ENCODE measurements at places on chromosomes 3 and 15.

DNA sequence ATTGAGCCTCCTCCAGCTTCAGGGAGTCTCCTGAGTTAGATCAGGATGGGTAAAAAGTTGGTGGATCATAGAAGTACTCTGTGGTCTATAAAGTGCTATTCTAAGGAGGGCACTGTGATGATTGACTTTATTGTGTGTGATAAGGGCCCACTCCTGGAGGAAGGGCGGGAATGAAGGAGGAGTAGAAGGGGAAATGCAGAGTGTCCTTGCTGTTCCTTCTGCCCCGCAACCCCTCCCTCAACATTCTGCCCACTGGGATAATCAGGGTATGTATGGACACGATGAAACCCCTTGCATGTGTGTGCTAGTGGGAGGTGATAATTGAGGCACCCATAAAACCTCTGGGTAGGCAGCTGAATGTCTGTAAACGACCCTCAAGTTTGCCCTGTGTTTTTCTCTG is 66.2 kb downstream of the CLDN11 start:
- no peak for DNase-seq

DNA sequence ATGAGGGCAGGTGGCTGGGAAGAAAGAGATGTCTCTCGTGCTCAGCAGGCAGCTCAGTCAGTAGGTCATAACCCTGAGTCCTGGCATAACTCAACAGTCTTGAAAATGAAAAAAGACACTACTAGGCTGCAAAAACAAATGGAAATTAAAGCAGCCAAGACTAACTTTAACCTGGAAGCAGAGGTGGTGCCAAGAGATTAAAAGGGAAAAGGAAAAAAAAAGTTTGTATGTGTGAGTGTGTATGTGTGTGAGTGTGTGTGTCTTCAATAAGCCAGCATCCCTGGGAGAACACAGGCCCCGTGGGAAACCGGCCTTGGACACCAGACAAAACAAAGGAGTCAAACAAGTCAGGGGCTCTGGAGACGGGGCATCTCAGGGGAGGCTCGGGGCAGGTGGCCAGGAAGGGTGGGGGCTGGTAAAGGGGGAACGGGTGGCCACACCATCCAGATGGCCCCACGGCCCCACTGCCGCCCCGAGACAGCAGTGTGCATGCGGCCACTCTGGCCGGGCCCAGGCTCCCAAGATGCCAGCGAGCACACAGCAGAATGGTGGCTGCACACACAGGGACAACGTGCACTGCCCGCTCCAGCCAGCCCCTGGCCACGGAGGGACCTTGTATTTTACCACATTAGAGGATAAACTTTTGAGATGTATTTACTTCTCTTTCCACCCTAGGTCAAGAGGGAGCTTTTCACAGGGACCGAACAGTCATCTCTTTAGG is 23.8 kb downstream of the CYFIP1 start:
- no peak for DNase-seq

DNA sequence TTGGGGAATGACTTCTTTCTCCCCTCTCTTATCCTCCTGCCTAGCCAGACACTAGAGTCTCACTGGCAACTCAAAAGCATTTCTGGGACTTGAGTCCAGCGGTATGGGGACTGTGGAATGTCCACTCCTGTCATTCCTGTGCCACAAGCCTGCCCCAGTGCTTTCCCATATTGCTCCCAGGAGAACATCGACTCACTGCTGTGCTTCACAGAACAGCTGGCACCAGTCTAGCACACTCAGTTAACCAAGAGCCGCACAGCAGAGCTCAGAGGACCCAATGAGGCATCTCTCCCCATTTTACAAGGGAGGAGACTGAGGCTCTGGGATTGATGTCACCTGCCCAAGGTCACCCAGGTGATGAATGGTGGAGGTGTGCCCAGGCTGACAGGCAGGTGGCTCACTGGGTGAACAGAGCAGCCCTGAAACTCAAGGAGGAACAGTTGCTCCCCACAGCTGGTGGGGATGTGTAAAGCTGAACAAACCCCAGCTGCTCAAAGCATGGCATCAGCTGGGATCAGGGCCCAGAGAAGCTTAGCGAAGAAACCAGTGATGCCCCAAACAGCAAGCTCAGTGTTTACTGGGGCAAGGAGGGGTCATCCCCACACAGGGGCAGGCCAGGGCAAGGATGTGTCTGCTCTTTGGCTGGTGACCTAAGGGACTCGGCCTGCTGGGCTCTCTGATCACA is 35.4 kb upstream of the DUSP7 start:
- DNase-seq: no peak

GRCh38 chr15:80736560-80736959 is 41.5 kb downstream of the ABHD17C start:
- DNase-seq: no peak

DNA sequence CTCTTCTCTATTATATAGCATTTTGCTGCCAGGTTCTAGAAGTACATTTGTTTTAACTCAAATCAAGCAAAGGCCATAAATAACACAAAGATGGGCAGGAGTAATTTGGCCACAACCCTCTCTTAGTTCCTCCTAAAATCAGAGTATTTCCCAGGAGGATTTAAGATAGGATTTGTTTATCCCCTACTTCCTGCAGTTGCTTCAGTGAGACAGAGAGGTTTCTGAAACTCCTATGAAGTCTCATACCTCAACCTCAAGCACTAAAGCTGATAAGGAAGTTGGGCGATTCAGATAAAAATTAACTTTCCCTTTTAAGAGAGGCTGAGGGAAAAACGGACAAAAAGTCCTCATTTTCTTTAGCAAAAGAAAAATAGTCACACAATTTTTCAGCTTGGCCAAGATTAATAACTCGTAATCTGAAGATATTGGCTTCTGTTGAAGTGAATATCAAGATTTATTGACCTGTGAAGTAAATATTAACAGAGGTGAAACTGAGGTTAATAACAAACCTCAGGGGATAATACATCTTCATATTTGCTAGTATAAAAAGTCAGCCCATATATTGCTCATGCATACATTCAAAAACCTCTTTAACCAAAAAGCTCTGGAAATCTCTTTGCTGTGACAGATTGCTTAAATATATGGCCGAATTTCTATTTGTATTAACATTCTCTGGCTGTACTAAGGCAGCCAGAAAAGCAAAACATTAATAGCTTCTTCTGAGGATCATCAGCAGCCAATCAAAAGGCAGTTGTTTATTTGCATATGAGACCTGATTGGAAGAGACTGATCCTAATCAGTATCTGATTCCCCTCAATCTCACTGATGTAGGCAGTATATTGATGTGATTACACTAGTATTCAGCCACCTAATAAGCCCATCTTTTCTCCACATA is 90.6 kb upstream of the GADL1 start:
- no peak for DNase-seq

- no peak for DNase-seq
These were observed 19.8 kb downstream of the TUBGCP4 start for GRCh38 chr15:43390723-43391122.

DNA sequence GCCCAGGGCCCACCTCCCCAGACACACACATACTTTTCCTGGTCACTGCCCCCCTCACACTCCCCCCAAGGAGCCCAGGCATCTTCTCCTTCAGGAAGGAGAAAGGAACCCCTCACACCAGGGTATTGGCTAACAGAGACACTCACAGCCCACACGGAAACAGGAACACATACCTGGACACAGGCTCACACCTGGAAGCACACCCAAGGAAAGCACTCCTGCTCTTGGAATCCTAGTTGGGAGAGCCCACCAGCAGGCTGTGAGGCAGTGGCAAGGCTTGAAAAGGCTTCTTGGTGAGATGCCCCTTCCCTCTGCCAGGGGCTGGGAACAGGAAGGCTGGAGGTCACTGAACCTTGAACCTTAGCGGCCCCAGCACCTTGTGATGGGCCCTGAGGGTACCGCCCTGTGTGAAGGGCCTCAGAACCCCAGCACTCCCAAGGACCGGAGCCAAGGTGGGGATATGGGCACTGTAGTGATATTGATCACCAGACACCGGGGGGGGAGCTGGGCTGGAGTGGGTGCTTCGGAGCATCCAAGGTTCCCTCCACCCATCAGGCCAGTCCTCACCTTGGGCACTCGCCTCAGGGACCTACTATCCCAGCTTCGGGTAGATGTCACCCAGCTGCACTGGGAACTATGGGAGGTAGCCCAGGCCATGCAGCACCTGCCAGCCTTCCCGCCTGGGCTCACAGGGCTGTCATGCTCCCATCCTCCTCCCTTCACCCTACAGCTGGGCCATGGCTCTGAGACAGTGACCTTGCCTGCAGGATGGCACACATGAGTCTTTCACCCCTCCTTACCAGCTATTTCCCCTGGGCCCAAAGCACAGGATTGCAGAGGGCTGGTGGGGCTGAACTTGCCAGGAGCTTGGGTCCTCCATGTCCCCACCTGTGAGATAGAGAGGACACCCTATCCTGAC is 16.4 kb downstream of the MYL3 start:
- DNase-seq: no peak

DNA sequence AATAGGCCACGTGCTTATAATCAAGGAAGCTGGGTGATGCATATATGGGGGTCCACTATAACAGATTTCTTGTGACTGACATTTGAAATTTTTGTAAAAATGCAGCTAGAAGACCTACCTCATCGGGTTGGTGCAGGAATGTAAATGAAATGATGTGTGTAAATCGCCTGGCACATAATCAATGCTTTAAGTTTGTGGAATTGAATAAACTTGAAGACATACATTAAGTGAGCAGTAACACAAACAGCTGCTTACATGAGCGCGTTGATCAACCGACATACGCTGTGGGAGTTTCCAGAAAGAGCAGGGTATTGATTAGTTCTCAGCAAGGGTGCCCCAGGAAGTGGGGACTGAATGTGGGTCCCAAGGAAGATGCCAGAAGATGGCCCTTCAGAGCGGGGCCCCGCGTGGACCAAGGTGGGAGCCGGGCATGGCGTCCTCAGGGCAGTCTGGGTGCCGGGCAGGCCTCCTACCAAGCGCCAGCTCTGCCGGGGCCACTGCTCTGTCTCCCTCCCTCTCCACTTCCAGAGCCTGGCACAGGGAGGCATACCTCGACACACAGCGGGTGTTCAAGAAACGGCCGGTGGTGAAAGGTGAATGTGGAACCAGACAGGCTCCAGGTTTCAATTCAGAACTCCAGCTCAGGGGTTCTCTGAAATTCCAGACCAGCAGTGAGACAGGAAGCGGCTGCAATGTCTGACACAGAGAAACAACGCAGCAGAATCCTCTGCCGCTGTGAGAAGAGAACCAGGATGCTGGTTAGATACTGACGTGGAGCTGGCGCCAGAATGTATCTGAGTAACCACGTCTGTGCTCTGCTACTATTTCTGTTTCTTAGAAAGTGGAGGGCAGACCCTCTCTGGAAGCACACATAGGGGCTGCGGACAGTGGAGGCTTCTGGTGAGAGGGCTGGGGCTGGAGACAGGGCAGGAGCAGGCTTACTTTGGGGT is 12.6 kb downstream of the BFSP2 start:
- no peak for DNase-seq

DNA sequence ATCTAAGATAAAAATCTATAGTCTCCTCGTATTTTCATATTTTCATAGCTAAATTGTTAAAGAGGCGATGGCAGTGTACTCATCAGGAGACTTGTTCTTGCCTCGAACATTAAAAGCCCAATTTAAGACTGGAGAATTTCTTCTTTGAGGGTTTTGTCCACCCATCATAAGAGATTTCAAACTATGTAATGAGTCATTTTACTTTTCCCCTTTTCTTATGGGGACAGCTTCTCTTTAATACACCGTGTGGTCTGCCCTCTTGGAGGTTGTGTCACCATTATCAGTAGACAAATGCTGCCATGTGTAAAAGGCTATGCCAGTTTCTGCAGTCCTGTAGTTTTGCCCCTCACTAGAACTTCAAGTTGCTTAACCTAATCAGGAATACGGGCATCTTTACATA is 16.9 kb downstream of the TGFBR2 start:
- DNase-seq: no peak

- DNase-seq: no peak
These were observed 17.6 kb downstream of the EMC7 start for GRCh38 chr15:34084086-34084485.

- no peak for DNase-seq
These were observed 553.5 kb upstream of the CCDC54 start for GRCh38 chr3:106823701-106824100.

GRCh38 chr3:66585520-66586095 is 84.8 kb upstream of the LRIG1 start:
- DNase-seq: no peak

- DNase-seq: no peak
These were observed 65.9 kb upstream of the LCTL start for GRCh38 chr15:66631616-66632263.

DNA sequence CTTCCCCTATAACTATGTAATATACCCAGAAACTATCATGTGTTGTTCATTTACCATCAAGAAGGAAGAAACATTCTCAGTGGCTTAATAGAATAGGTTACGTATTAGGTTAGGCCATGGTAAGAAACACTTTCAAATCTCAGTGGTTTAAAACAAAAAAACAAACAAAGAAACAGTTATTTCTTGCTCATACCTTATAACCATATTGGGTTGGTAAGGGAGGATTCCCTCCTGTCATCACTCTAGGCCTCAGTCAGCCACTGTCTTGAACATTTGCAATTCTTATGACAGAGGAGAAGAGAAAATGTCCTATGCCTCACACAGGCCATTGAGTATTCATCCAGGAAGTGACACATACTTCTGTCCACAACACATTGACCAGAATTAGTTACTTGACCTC is 727.7 kb upstream of the NECTIN3 start:
- no peak for DNase-seq

DNA sequence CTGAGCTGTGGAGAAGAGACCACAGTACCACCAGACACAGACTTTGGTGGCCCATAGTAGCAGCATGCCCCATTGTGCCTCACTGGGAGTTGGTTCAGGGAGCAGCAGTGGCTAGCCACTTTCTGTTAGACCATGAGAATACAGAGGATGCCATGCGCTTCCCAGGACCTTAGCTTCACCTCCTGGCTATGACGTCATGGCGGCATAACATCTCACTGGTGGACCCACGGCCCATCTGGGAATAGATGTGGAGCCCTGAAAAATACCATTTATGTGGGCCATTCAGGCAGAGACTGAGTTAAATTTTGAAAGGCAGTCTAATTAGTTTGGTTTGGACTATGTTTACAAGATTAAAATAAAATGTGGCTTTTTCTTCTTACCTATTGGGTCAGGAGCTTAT is 55.1 kb upstream of the NMD3 start:
- no peak for DNase-seq

GRCh38 chr15:64548235-64548634 is 87.9 kb downstream of the ZNF609 start:
- DNase-seq: no peak

Data from GOT3 (cell line).